PC-9 (cell line): ENCODE measurements at places on chromosomes 1 and 21. TPM values are rescaled to one million over a fixed set of nuclear protein-coding genes. Genes with fewer than 3 reads are reported as not detected.

Gene TMPRSS15
- total RNA-seq: not detected in 2 replicates

Gene NBPF4
- 0.68 and 0.70 TPM in 2 replicates for total RNA-seq

GRCh38 chr1:184562806-184563205 is 176.0 kb downstream of the C1orf21 start:
- no peak overlapping the region for H3K27ac ChIP-seq
- no peaks in the 10 kb centered on the region for H3K27me3 ChIP-seq
- H3K4me3 ChIP-seq: no peak overlapping the region
- H3K36me3 ChIP-seq: no peaks in the 10 kb centered on the region
- no peaks in the 10 kb centered on the region for H3K4me1 ChIP-seq

DNA sequence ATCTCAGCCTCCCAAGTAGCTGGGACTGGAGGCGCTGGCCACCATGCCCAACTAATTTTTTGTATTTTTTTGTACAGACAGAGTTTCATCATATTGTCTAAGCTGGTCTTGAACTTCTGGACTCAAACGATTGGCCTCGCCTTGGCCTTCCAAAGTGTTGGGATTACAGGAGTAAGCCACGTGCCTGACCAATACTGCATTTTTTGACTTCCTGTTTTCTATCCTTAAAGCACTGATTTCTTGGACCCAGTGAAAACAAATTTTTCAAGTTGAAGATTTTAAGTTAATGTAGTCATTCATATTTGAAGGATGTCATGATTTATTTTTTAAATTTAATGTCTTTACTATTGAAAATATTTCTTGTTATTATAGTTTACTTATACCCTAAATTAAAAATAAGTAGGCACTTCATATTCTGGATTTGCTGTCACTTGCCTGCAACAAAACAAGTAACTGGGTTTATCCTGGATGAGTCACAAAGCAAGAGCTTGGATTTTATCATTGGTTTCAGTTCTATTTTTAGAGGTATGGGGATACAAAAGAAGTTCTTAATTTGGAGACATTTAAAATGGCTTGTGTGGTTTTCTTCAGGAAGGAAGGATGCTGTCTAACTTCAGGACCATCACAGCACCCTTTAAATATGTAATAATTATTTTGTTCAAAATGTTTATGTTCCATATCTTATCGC is 2.2 kb upstream of the VPS45 start:
- H3K4me1 ChIP-seq: peaks cover 39% of the 10 kb centered on the region
- H3K36me3 ChIP-seq: no peaks in the 10 kb centered on the region; the same call in 1 of the 2 replicates
- H3K27me3 ChIP-seq: no peaks in the 10 kb centered on the region
- H3K4me3 ChIP-seq: peak overlapping the region; percentile 76; the same call in 1 of the 2 replicates
- DNase-seq: no peak

GRCh38 chr1:55658917-55659316 is 443.8 kb upstream of the USP24 start:
- no peak overlapping the region for H3K4me3 ChIP-seq
- H3K27me3 ChIP-seq: no peaks in the 10 kb centered on the region
- H3K36me3 ChIP-seq: no peaks in the 10 kb centered on the region
- no peaks in the 10 kb centered on the region for H3K4me1 ChIP-seq
- H3K27ac ChIP-seq: no peak overlapping the region

DNA sequence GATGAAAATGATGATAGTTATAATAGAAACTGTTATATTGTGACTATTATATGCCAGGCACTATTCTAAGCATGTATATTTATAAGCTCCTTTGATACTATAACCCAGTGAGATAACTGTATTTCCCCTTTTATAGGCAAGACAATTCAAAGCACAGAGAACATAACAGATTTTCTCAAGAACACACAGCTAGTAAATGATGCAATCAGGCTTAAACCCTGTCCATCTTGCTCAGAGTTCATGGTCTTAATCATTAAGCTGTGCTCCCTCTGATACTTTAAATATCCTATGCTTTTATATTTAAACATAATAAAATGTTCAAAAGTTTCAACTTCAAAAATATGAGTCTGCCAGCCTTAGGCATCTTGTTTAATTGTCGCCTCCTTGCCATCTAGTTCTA is 88.6 kb downstream of the PHTF1 start:
- H3K4me3 ChIP-seq: no peak overlapping the region
- peaks cover 15% of the 10 kb centered on the region for H3K4me1 ChIP-seq
- no peaks in the 10 kb centered on the region for H3K36me3 ChIP-seq
- DNase-seq: no peak
- H3K27me3 ChIP-seq: no peaks in the 10 kb centered on the region
- no peak overlapping the region for H3K27ac ChIP-seq

GRCh38 chr1:54807756-54808155 is 6.6 kb upstream of the TTC22 start:
- no peaks in the 10 kb centered on the region for H3K27me3 ChIP-seq
- DNase-seq: peak; percentile 8
- no peak overlapping the region; the same call in 1 of the 2 replicates for H3K27ac ChIP-seq
- peaks cover 50% of the 10 kb centered on the region for H3K4me1 ChIP-seq
- H3K36me3 ChIP-seq: no peaks in the 10 kb centered on the region
